ENCODE measurements at places on chromosomes 12 and 14.

- no peak for DNase-seq
These were observed 5.9 kb downstream of the PSEN1 start for GRCh38 chr14:73142216-73142615.

- DNase-seq = no peak
These were observed 103.6 kb downstream of the TMEM30B start for GRCh38 chr14:61177279-61178225.

GRCh38 chr12:58316926-58317325 lies 375.6 kb downstream of the ATP23 start:
- DNase-seq = no peak

- DNase-seq = no peak
These were observed 159.5 kb downstream of the ETV6 start for GRCh38 chr12:11808931-11809330.
